ENCODE measurements at places on chromosomes 7 and 10. TPM values are rescaled to one million over a fixed set of nuclear protein-coding genes. Genes with fewer than 3 reads are reported as not detected.

Gene SYCE1
- not detected for total RNA-seq

Gene TMEM106B
- 25.1 TPM for total RNA-seq

Gene HMX2
- total RNA-seq = not detected

Gene MCM10
- total RNA-seq = 31.3 TPM

Gene ATXN7L1
- 7.7 TPM for total RNA-seq

Gene POLD2
- total RNA-seq = 87.6 TPM

Gene ODAD2
- not detected for total RNA-seq

Gene COL28A1
- total RNA-seq = 0.07 TPM

Gene FOXP2
- 0.04 TPM for total RNA-seq

Gene RBP4
- 642 TPM for total RNA-seq

DNA sequence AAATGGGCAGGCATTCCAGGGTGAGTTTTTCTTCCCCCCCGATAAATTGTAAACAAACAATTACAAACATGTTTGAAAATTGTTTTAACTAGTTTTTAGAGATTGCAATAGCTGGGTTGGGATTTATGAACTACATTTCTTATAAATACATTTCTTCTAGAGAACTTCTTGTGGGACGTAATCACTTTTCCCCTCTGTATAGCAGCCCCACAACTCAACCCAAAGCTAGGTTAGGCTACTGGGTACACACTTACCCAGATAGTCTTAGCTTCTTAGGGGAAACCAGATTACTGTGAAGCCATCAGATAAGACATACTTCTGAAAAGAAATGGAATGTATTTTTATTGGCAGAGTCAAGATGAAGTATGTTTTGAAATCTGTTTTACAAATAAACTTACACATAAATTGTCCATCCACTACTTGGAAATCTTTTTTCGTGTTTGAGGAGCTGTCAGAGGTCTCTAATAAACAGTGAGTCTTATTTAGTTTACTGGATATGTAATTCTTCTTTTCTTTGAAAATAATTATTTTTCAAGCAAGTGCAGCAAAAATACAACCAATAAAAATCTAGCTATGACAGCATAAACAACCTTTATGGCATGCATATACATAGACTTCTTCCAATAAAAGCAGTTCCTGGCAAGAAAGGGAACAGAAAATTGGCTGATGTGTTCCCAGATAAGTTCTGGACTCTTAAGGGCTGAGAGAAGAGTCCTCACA is 8.0 kb upstream of the GLRX3 start:
- H3K36me3 ChIP-seq = no peaks in the 10 kb centered on the region
- no peaks in the 10 kb centered on the region for H3K27me3 ChIP-seq
- peaks cover 4% of the 10 kb centered on the region for H3K4me1 ChIP-seq
- H3K27ac ChIP-seq = no peak overlapping the region
- H3K4me3 ChIP-seq = no peak overlapping the region
- no peak for DNase-seq

DNA sequence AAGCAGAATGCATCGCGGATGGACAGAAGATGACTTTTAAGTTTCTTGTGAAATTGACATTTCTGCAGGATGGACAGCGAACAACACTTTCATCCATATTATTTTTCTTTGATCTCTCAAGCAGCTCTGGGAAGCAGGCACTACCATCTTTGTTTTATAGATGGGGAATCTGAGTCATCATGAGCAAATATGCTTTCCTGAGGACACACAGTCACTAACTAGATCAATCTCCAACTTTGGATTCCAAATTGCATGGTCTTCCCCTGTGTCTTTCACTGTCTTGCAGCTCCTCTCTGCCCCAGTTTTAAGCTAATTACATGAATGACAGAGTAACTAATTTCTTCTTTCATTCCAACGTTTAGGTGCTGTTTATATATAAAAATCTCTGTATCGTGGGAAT is 201.5 kb downstream of the ADAM12 start:
- peaks cover 3% of the 10 kb centered on the region for H3K27me3 ChIP-seq
- H3K4me1 ChIP-seq = no peaks in the 10 kb centered on the region
- DNase-seq = no peak
- no peak overlapping the region for H3K27ac ChIP-seq

DNA sequence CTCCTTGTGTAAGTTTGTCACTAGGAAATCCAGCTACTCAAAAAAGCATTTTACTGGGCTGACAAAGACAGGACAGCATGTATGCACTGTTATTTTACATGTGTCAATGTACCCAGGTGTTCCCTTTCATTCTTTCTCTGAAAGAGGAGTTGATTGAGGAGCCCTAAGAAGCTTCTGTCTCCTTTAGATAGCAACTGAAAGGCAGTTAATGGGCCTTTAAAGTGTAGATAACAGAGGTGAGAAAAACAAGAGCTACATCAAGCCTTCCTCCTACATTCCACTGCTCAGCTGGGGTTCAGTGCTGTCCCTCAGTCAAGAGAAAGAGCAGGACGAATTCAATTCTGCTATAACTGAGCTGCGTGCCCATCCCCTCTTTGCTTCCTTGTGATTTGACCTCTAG is 12.8 kb upstream of the WIPF3 start:
- no peaks in the 10 kb centered on the region for H3K36me3 ChIP-seq
- H3K27me3 ChIP-seq = peaks cover 3% of the 10 kb centered on the region
- H3K4me3 ChIP-seq = no peak overlapping the region

DNA sequence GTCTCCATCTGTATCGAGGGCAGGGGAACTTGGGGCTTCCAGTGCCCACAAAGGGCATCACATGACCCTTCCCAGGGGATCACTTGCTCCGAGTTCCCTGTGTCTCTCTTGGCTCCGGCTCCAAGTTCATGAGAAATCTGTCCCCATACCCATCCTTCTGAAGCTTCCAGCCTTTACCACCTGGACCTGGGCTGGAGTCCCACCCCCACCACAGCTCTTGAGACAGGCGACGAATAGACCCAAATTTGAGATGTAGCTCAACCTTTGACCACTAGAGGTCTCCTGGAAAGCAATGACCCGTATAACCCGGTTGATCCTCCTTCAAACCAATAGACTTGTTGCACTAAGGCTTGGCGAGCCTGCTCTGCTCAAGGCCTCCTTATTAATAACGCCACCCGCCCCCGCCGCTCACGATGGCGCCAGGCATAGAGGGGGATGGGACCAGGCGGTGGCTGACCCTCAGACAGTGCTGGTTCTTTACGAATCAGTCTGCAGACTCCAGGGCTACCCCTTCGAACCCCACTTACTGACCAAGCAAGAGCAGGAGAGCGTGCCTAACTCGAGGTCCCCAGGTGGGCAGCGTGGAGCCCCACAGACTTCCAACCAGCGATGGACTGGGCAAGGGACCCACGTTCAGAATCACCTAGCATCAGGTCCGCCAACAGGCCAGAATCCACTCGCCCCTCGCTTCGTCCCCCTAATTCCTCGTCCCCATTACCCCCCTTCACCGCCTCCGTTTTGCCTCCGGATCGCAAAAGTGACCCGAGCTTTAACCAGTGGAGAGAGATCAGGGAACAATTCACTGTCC is 4.4 kb upstream of the ARID5B start:
- H3K36me3 ChIP-seq = no peaks in the 10 kb centered on the region
- H3K4me1 ChIP-seq = peaks cover 52% of the 10 kb centered on the region
- no peak overlapping the region for H3K27ac ChIP-seq

- no peak overlapping the region for H3K4me3 ChIP-seq
- H3K4me1 ChIP-seq = peaks cover 9% of the 10 kb centered on the region
- H3K36me3 ChIP-seq = no peaks in the 10 kb centered on the region
- H3K27ac ChIP-seq = no peak overlapping the region
- H3K27me3 ChIP-seq = no peaks in the 10 kb centered on the region
Measured at GRCh38 chr10:77249901-77250459, 387.6 kb downstream of the KCNMA1 start.

- no peak for DNase-seq
- H3K4me3 ChIP-seq = no peak overlapping the region
- H3K27ac ChIP-seq = no peak overlapping the region
- peaks cover 19% of the 10 kb centered on the region for H3K27me3 ChIP-seq
Measured at GRCh38 chr7:157714166-157715070, 377.6 kb downstream of the DNAJB6 start.

DNA sequence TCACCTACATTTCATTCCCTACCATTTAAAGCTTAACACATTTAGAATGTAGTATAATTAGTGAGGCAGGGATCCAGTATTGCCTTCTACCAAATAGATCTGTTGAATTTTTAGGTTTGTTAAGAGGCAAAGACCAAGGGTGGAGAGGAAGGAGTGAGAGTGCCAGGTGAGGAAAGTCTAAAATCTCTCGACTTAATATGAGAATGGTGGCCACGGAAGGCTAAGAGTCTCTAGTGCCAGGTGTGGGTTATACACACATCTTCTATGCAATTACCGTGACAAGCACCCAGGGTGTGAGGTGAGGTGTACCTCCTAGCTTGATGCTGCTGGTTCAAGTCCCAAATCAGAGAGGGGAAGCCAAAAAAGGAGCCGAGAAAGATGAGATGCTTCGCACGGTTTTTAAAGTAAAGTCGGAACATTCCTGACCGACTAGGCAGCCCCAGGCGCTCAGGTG is 439 bp downstream of the IQUB start:
- no peaks in the 10 kb centered on the region for H3K27me3 ChIP-seq
- H3K27ac ChIP-seq = no peak overlapping the region
- H3K36me3 ChIP-seq = no peaks in the 10 kb centered on the region
- H3K4me3 ChIP-seq = peak overlapping the region; percentile 74
- no peak for DNase-seq
- peaks cover 6% of the 10 kb centered on the region for H3K4me1 ChIP-seq

DNA sequence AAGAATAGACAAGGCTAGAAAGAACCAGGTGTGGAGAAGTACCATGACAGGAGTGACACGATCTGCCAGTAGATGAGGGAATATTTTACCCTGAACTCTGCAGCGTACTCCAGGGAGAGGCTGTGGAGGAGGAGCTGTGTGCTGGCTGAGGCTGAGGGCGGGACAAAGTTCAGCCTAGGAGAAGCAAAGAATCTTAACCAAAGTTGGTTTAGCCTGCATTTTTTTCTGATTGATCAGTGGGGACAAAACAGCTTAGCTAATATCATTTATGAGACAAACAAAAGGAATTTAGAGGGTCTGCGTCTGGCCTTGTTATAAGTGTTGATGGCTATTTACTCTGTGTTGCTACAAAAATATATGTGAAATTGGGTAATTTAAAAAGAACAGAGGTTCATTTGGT is 5.2 kb upstream of the NPSR1 start:
- H3K27me3 ChIP-seq = no peaks in the 10 kb centered on the region
- no peaks in the 10 kb centered on the region for H3K36me3 ChIP-seq
- H3K4me1 ChIP-seq = peaks cover 44% of the 10 kb centered on the region
- peak overlapping the region; percentile 65 for H3K27ac ChIP-seq
- DNase-seq = peak; percentile 65

DNA sequence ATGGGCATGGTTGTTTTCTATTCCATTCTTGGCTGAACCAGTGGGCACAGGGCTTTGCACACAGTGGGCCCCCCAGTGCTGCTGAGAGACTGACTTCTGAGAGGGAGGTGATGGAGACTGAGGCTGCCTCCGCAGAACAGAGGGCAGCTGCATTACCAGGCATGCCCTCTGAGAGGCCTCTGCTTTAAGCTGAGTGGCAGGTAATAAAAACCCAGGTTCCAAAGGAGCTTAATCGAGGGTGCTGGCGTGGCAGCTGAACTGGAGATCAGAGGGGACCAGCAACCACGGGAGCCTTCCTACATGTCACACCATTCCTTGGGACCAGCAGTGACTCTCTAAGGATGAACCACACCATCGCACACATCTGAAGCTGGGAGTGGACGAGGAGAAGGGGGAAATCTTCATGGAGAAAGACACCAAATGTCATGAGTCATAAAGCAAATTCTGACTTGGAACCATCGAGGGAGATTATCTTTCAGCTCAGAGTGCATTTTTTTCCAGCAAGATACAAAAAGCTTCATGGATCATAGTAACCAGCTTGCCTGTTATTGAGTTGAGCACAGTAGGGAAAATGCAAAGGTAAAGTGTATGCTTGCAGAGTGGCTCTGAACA is 24.6 kb downstream of the HIPK2 start:
- no peak for DNase-seq
- peaks cover 38% of the 10 kb centered on the region for H3K36me3 ChIP-seq
- H3K27ac ChIP-seq = no peak overlapping the region
- H3K4me3 ChIP-seq = no peak overlapping the region

GRCh38 chr10:23918090-23918723 is 290.7 kb upstream of the KIAA1217 start:
- H3K4me1 ChIP-seq = no peaks in the 10 kb centered on the region
- no peak for DNase-seq
- H3K27me3 ChIP-seq = no peaks in the 10 kb centered on the region
- no peak overlapping the region for H3K4me3 ChIP-seq
- no peaks in the 10 kb centered on the region for H3K36me3 ChIP-seq
